ENCODE measurements at places on chromosomes 5 and 9. TPM values are rescaled to one million over a fixed set of nuclear protein-coding genes. Genes with fewer than 3 reads are reported as not detected.

The SLC1A1 gene
- 1.4 TPM for total RNA-seq

The REEP2 gene
- total RNA-seq: 0.42 TPM

The OGN gene
- total RNA-seq: not detected

The SCGB3A2 gene
- total RNA-seq: not detected

The SLC46A2 gene
- not detected for total RNA-seq

Measured in activated B cell treated with CpG ODN at 0.5 μM for 24 hours (primary cell).